Pancreas (tissue), 10 donors: ENCODE measurements at places on chromosomes 1 and 21. TPM values are rescaled to one million over a fixed set of nuclear protein-coding genes. Genes with fewer than 3 reads are reported as not detected.

Gene MMEL1
- 1.4 TPM for total RNA-seq

Gene VANGL2
- total RNA-seq = 4.7 TPM

Gene C8A
- not detected for total RNA-seq

GRCh38 chr1:163410073-163410999, 88.6 kb downstream of the NUF2 start:
- H3K4me3 ChIP-seq = no peak overlapping the region
- DNase-seq = no peak
- no peaks in the 10 kb centered on the region for H3K4me1 ChIP-seq
- no peaks in the 10 kb centered on the region for H3K27me3 ChIP-seq
- H3K27ac ChIP-seq = no peak overlapping the region

DNA sequence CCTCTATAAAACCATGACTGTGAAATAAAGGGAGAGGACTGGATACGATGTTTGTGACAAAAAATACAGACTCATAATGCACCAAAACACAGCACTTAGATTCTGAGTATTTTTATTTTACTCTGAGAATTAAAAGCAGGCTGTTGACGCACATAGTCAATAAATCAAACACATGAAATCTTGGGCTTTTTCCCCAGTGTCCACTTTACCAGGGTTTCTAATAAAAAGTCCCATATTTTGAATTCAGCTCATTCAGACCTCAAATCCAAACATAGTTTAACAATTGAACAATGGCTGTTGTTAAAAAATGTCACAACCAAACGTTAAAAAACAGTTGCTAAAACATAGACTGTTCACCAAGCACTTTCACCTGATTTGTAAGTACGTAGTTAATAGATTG, 553.4 kb downstream of the LTN1 start:
- H3K4me1 ChIP-seq = no peaks in the 10 kb centered on the region
- no peak for DNase-seq
- H3K27me3 ChIP-seq = no peaks in the 10 kb centered on the region
- no peaks in the 10 kb centered on the region for H3K36me3 ChIP-seq
- no peak overlapping the region for H3K4me3 ChIP-seq

- DNase-seq = no peak
- no peaks in the 10 kb centered on the region for H3K36me3 ChIP-seq
- no peaks in the 10 kb centered on the region for H3K27me3 ChIP-seq
- no peak overlapping the region for H3K4me3 ChIP-seq
- H3K27ac ChIP-seq = no peak overlapping the region
- H3K4me1 ChIP-seq = no peaks in the 10 kb centered on the region
These were observed 283.4 kb downstream of the KCNH1 start for GRCh38 chr1:210850556-210850955.

DNA sequence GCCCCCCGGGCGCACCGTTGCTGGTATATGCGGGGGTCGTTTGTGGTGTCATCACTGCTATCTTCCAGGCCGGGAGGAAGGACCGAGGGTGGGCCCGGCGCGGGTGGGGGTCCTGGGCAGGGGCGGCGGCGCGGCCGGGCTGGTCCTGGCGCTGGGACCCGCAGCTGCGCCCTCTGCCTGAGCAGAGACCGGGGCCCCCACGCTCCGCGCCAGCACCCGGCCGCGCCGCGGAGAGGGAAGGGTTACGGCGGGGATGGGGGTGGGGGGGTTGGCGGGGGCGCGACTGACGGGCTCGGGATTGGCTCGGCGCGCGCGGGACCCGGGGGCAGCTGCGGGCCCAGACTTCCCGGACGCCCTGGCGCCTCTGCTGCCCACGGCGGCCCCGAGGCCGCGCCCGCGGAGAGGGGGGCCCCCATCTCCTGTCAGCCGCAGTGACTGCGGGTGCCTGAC, 13.8 kb upstream of the SAMD11 start:
- H3K4me3 ChIP-seq = no peak overlapping the region
- H3K27ac ChIP-seq = no peak overlapping the region
- peak; percentile 58 for DNase-seq
- no peaks in the 10 kb centered on the region for H3K4me1 ChIP-seq
- H3K27me3 ChIP-seq = no peaks in the 10 kb centered on the region

- no peaks in the 10 kb centered on the region for H3K27me3 ChIP-seq
- no peaks in the 10 kb centered on the region for H3K4me1 ChIP-seq
- H3K27ac ChIP-seq = no peak overlapping the region
These were observed 71.7 kb upstream of the ETS2 start for GRCh38 chr21:38733972-38734546.

DNA sequence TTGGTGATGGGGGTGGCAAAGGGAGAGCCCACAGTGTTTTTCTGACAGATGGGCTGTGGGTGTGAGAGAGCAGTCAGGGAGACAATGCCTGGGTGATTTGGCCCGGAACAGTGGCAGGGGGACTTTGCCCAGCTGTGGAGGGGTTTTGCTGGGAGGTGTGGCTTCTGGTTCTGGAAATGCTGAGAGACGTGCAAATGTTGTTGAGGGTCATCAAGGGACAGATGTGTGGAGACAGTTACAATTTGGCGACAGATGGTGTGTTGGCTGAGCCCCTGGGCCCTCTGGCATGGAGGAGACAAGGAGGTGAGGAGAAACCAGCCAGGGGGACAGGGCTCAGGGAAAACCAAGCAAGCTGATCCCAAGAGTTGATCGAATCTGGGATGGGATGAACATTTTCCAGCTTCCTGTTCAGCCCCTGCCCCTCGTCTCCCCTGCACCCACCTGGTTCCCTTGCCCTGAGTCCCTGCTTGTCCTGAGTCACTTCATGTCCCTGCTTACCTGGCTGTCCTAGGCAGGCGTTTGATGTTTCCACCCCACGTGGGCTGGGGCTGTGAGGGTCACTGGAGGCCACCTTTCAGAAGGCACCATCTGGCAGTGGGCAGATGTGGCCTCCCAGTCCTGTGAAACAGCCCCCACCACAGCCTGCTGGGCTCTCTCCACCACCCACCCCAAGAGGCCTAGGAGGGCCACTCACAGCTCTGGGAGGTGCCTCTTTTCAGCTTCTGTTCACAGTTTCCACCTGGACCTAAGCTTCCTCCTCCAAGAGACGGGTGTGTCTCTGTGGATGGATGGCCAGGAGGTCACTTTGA, 15.8 kb upstream of the ZNF678 start:
- peak overlapping the region; percentile 38 for H3K27ac ChIP-seq
- H3K4me3 ChIP-seq = no peak overlapping the region
- no peak for DNase-seq

DNA sequence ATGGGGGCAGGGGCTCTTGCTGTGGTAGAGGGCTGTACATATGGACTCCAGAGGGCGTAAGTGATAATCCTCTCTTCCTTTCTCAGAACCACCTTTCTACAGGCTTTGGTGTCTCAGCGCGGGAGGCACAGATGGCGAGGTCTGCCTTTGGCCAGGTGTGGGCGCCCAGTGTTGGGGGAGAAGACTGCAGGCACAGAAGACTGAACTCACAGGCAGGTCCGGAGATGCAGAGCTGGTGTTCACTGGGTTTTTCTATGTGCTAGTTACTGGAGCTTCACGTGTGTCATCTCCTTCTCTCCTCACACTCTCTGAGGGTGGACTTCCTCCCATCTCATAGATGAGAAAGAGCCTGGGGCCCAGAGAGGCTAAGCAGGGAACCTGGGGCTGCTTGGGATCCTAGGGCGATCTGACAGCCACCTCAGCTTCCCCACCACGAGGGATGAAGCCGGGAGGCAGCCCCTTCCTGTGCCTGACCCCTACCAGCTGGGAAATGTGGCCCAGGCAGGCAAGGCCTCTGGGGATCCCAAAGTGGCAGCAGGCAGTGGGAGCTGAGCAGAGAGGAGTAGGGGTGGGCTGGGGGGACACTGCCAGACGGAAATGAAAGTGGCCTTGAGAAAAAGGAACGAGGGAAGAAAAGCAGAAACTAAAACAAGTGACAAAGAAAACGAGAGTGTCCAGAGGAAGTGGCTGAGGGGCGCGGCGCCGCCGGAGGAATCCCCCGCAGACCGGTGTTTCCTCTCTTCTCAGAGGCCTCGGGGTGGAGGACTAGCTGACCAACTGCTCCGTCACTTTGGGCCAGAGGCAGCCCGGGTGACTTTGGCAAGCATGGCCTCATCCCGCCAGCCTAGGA, 191.6 kb downstream of the HIVEP3 start:
- H3K4me1 ChIP-seq = no peaks in the 10 kb centered on the region
- no peak overlapping the region for H3K27ac ChIP-seq
- no peak overlapping the region for H3K4me3 ChIP-seq
- no peaks in the 10 kb centered on the region for H3K36me3 ChIP-seq
- no peaks in the 10 kb centered on the region for H3K27me3 ChIP-seq
- no peak for DNase-seq

GRCh38 chr1:177569476-177569875, 398.7 kb downstream of the BRINP2 start:
- no peaks in the 10 kb centered on the region for H3K27me3 ChIP-seq
- DNase-seq = no peak
- H3K4me3 ChIP-seq = no peak overlapping the region
- H3K27ac ChIP-seq = no peak overlapping the region

DNA sequence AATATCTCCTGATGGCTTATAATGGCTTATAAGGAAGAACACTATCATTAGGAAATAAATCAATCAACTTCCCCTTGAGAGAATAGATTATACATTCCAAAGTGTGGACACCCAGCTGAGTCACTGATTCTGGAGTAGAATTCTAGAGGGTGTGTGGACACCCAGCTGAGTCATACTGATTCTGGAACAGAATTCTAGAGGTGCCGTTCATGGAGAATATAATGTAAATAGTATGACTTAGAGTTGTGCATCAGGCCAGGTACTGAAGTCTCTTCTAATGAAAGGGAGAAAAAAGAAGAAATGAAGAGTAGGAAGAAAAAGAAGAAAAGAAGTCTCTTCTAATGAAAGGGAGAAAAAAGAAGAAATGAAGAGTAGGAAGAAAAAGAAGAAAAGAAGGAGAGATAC, 2.4 kb upstream of the USP33 start:
- H3K4me1 ChIP-seq = no peaks in the 10 kb centered on the region
- H3K27ac ChIP-seq = no peak overlapping the region
- H3K27me3 ChIP-seq = no peaks in the 10 kb centered on the region
- DNase-seq = no peak
- H3K4me3 ChIP-seq = no peak overlapping the region
- no peaks in the 10 kb centered on the region for H3K36me3 ChIP-seq

DNA sequence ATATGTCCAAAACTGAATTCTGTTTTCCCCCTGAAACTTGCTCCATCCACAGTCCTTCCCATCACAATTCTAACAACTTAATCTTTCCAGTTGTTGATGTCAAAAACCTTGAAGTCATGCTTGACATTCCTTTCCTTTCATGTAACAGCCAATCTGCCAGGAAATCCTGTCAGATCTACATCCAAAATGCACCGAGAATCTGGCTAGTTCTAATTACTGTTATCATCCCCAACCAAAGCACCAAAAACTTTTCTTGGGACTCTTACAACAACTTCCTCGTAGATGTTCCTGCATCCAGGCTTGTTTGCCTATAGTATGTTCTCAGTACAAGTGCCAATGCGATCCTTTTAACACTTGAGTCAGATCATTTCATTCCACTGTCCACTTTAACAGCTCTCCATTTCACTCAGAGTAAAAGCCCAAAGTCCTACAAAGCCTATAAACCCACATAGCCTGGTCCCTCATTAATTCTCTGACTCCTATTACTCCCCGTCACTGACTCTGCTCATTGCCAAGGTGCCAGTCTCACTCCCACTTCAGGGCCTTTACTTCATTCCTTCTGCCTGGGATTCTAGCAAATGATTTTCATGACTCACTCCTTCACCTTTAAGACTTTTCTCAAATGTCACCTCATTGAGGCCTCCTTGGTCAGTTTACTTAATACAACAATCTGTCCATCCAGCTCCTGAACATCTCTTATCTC, 493.2 kb upstream of the NFIA start:
- no peaks in the 10 kb centered on the region for H3K36me3 ChIP-seq
- H3K27ac ChIP-seq = no peak overlapping the region
- no peaks in the 10 kb centered on the region for H3K4me1 ChIP-seq

- H3K36me3 ChIP-seq = no peaks in the 10 kb centered on the region
- no peaks in the 10 kb centered on the region for H3K4me1 ChIP-seq
- no peak overlapping the region for H3K27ac ChIP-seq
- no peak for DNase-seq
- H3K27me3 ChIP-seq = no peaks in the 10 kb centered on the region
These were observed 529.2 kb downstream of the USP25 start for GRCh38 chr21:16258844-16259611.

DNA sequence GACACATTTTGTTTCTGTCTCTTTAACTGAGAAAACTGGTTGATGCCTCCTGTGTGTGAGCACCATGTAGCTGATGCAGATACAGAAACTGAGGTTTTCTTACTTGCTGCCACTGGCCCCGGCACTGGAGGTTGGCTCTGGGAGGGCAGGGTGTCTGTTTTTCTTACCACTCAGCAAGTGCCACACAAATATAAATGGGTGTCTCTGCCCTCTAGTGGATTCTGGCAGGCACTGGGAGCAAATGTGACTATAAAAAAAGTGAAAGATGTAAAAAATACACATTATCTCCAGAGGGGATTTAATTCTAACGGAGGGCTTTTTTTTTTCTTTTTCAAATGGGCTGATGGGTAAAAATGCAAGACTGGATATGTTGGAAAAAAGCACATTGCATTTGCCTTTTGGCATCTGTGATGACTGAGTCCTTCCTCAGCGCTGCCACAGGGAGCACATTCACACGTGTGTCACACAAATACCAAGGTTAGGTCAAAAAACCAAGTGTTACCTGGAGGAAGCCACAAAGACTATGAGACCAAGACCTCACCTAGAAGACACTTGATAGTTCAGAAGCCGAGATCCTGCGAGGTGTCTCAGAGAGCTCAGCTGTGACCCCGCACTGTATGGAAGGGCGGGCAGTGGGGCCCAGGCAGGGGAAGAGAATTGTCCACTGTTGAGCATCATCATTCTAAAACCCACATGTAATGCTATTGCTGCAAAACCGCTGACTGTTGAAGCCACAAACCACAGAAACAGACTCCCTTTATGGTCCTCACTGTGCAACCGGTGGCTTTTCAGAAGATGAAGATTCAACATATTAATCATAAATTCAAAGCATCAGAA, 18.9 kb downstream of the PGBD2 start:
- no peak overlapping the region for H3K27ac ChIP-seq
- H3K36me3 ChIP-seq = no peaks in the 10 kb centered on the region
- no peak overlapping the region for H3K4me3 ChIP-seq
- H3K4me1 ChIP-seq = peaks cover 8% of the 10 kb centered on the region
- no peak for DNase-seq

GRCh38 chr1:212515329-212515760, 82.6 kb downstream of the NENF start:
- H3K36me3 ChIP-seq = no peaks in the 10 kb centered on the region
- no peak for DNase-seq
- H3K27me3 ChIP-seq = no peaks in the 10 kb centered on the region
- H3K4me1 ChIP-seq = no peaks in the 10 kb centered on the region
- no peak overlapping the region for H3K27ac ChIP-seq

DNA sequence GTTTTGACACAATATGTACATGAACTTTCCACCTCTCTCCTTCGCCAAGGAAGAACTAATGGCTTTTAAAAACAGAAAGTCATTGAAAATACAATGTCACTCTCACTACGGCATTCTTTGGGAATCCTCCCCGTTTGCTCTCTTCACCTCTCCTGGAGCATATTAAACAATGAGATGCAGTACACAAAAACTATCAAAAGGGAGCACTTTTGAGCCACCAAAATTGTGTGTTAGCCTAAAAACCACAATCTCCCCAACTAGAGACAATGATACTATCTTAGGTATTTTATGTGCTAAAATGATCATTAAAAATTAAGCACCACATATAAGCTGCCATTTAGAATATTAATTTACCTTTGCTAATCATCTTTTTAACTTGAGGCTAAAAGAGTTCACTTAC, 425.5 kb downstream of the KCTD3 start:
- H3K27ac ChIP-seq = no peak overlapping the region
- no peak for DNase-seq
- H3K4me3 ChIP-seq = no peak overlapping the region
- H3K4me1 ChIP-seq = no peaks in the 10 kb centered on the region
